ENCODE measurements at places on chromosomes 7 and 10. TPM values are rescaled to one million over a fixed set of nuclear protein-coding genes. Genes with fewer than 3 reads are reported as not detected.

DNA sequence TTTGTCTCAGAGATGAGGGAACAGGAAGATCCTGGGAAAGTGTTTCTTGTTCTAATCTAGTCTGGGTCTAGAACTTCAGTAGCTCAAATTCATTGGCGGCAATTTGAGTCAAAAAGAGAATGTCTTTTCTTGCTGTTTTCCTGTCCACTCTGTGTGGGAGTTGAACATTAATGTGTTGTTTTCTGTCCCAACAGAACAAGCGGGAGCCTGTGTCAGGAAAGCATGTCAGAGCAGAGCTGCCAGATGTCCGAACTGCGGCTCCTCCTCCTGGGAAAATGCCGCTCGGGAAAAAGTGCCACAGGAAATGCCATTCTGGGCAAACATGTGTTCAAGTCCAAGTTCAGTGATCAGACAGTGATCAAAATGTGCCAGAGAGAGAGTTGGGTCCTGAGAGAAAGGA, 16.0 kb downstream of the GIMAP8 start:
- H3K36me3 ChIP-seq = no peaks in the 10 kb centered on the region
- no peaks in the 10 kb centered on the region for H3K4me1 ChIP-seq
- H3K27ac ChIP-seq = no peak overlapping the region
- no peak overlapping the region for H3K4me3 ChIP-seq
- DNase-seq = no peak
- no peaks in the 10 kb centered on the region for H3K27me3 ChIP-seq

- no peak overlapping the region for H3K27ac ChIP-seq
- H3K4me3 ChIP-seq = no peak overlapping the region
- DNase-seq = no peak
Measured at GRCh38 chr10:77186936-77187335, 450.7 kb downstream of the KCNMA1 start.

GRCh38 chr10:88896994-88897853, 17.2 kb downstream of the STAMBPL1 start:
- H3K36me3 ChIP-seq = no peaks in the 10 kb centered on the region
- no peaks in the 10 kb centered on the region for H3K27me3 ChIP-seq
- no peak overlapping the region for H3K4me3 ChIP-seq
- H3K4me1 ChIP-seq = peaks cover 8% of the 10 kb centered on the region

DNA sequence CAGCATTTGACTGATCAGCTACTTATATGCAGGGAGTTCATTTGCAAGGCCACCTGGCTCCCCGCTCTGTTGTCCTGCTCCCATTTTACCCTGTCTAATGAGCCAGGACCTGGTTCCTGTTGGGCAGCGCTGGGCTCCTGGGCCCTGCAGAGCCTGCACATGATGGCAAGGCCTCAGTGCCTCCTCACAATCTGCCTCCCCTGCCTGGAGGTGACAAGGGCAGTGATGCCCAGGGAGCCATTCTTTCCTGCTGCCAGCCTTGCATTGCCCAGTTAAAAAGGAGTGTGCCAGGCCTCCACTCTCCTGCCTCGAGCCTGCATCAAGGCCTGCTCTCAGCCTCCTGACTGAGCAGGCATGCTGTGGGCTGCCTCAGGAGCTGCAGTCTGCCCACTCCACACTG, 28.5 kb downstream of the CHAT start:
- no peaks in the 10 kb centered on the region for H3K36me3 ChIP-seq
- H3K27me3 ChIP-seq = no peaks in the 10 kb centered on the region
- H3K4me1 ChIP-seq = no peaks in the 10 kb centered on the region
- DNase-seq = no peak
- no peak overlapping the region for H3K27ac ChIP-seq
- no peak overlapping the region for H3K4me3 ChIP-seq

DNA sequence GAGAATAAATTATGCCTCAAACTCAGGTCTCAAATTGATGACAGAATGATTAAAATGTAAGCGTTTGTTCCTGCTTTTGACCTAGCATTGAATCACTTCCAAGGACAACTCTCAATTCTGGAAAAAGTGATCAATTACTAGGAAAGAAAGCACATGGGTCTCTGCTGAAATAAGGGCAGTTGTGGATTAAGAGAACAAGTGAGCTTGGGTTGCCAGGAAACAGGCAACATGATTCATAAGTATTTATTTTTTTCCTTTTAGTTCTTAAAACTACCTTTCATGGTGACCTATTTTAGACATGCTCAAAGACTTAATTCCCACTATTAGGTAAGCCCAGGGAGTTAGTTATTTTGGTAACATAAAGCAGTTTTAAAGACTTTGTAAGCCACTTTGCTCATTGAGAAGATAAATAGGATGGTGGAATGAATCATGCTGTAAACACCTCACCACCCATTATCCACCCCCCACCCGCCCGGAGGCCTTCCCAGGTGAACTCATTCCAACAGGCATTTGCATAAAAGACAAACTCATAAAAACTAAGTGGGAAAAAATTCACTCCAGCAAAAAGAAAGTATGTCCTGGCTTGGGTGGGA, 728.3 kb downstream of the SORCS1 start:
- H3K4me1 ChIP-seq = no peaks in the 10 kb centered on the region
- no peaks in the 10 kb centered on the region for H3K27me3 ChIP-seq
- DNase-seq = no peak
- no peak overlapping the region for H3K27ac ChIP-seq
- H3K36me3 ChIP-seq = no peaks in the 10 kb centered on the region

- no peaks in the 10 kb centered on the region for H3K27me3 ChIP-seq
- no peaks in the 10 kb centered on the region for H3K36me3 ChIP-seq
- no peaks in the 10 kb centered on the region for H3K4me1 ChIP-seq
- no peak overlapping the region for H3K27ac ChIP-seq
- DNase-seq = no peak
- no peak overlapping the region for H3K4me3 ChIP-seq
Measured at GRCh38 chr10:118504467-118505205, 90.8 kb downstream of the PRLHR start.

- no peaks in the 10 kb centered on the region for H3K27me3 ChIP-seq
- H3K27ac ChIP-seq = no peak overlapping the region
- DNase-seq = no peak
Measured at GRCh38 chr10:120067427-120067826, 174.9 kb downstream of the SEC23IP start.

- DNase-seq = no peak
- H3K36me3 ChIP-seq = peaks cover 19% of the 10 kb centered on the region
- H3K27ac ChIP-seq = no peak overlapping the region
Measured at GRCh38 chr7:99399597-99399996, 8.8 kb downstream of the PDAP1 start.

- H3K36me3 ChIP-seq = no peaks in the 10 kb centered on the region
- no peak overlapping the region for H3K4me3 ChIP-seq
- H3K27ac ChIP-seq = no peak overlapping the region
- no peaks in the 10 kb centered on the region for H3K27me3 ChIP-seq
Measured at GRCh38 chr7:2715341-2716231, 27.6 kb downstream of the AMZ1 start.

- H3K36me3 ChIP-seq = no peaks in the 10 kb centered on the region
- H3K4me1 ChIP-seq = no peaks in the 10 kb centered on the region
- no peak overlapping the region for H3K27ac ChIP-seq
Measured at GRCh38 chr10:517241-517830, 172.1 kb downstream of the DIP2C start.

DNA sequence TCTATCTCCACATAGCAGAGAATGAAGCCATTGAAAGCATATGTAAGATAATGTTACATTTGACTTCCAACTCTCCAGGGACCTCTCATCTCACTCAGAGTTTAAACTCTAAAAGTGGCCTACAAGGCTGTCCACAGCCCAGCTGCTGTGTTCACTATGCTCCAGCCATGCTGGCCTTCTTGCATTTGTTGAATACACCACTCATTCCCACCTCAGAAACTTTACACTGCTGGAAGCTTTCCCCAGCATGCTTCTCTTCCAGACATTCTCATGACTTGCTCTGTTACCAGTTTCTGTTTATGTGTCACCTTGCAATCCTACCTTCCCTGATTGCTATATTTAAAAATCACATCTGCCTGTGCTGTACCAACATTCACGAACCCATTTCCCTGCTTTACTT, 167.2 kb downstream of the WNT2 start:
- no peaks in the 10 kb centered on the region for H3K36me3 ChIP-seq
- no peak overlapping the region for H3K4me3 ChIP-seq
- no peaks in the 10 kb centered on the region for H3K27me3 ChIP-seq
- H3K27ac ChIP-seq = no peak overlapping the region
- no peaks in the 10 kb centered on the region for H3K4me1 ChIP-seq

DNA sequence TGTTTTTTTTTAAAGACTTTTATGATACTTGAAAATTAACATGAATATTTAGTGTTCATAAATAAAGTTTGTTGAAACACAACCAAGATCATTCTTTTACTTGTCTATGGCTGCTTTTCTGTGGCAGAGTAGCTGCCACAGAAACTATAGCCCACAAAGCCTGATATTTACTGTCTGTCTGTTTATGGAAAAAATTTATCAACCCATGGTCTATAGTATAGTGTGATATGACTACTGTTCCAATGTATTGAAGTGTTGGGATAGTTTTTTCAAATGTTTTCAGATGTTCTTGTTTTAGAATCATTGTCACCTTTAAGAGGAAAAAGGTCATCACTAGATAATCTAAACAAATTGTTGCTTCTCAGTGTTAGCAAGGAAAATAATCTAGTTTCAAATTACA, 10.8 kb downstream of the TFAM start:
- H3K36me3 ChIP-seq = no peaks in the 10 kb centered on the region
- DNase-seq = no peak
- no peaks in the 10 kb centered on the region for H3K27me3 ChIP-seq
- no peak overlapping the region for H3K27ac ChIP-seq

DNA sequence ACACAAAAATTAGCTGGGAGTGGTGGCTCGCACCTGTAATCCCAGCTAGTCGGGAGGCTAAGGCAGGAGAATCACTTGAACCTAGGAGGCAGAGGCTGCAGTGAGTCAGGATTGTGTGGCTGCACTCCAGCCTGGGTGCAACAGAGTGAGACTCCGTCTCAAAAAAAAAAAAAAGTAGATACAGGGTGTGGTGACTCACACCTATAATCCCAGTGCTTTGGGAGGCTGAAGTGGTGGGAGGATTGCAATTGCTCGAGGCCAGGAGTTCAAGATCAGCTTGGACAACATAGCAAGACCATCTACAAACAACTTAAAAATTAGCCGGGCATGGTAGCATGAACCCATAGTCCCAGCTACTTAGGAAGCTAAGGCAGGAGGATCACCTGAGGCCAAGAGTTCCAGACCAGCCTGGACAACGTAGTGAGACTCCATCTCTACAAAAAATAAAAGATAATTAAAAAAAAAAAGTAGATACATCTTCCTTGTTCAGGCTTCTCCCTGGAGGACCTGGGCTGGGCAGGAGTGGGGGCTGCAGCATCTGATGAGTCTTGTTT, 2.0 kb downstream of the MOSPD3 start:
- H3K4me3 ChIP-seq = no peak overlapping the region
- H3K4me1 ChIP-seq = no peaks in the 10 kb centered on the region
- no peaks in the 10 kb centered on the region for H3K36me3 ChIP-seq
- no peak overlapping the region for H3K27ac ChIP-seq
- H3K27me3 ChIP-seq = no peaks in the 10 kb centered on the region
- DNase-seq = no peak

GRCh38 chr7:155885167-155886155, 73.2 kb upstream of the SHH start:
- DNase-seq = no peak
- no peak overlapping the region for H3K4me3 ChIP-seq
- peaks cover 2% of the 10 kb centered on the region for H3K4me1 ChIP-seq
- no peaks in the 10 kb centered on the region for H3K36me3 ChIP-seq
- H3K27ac ChIP-seq = no peak overlapping the region

GRCh38 chr10:23157691-23158369, 34.3 kb upstream of the PTF1A start:
- no peaks in the 10 kb centered on the region for H3K27me3 ChIP-seq
- H3K27ac ChIP-seq = no peak overlapping the region
- H3K4me3 ChIP-seq = no peak overlapping the region

GRCh38 chr10:114687459-114687858, 29.4 kb upstream of the ABLIM1 start:
- H3K27me3 ChIP-seq = no peaks in the 10 kb centered on the region
- peaks cover 6% of the 10 kb centered on the region for H3K4me1 ChIP-seq
- H3K27ac ChIP-seq = no peak overlapping the region

DNA sequence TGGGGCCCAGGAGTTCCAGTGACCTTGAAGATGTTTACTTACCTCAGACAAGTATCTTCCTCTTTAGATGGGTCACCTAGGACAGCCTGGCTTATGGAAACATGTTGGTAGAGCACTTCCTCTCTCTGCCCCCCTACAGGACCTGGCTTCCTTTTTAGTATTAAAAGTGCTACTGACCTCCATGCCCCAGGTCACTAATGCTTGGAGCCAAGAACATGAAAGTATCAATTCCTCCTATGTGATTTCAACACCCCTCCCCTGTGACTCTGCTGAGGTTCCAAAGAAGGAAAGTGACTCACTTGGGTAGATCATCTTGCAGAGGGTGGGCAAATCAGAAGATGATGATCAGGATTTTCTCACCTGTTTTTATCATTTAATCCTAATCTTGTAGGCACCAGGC, 125.3 kb upstream of the CCDC6 start:
- no peaks in the 10 kb centered on the region for H3K4me1 ChIP-seq
- no peaks in the 10 kb centered on the region for H3K27me3 ChIP-seq
- H3K36me3 ChIP-seq = no peaks in the 10 kb centered on the region

DNA sequence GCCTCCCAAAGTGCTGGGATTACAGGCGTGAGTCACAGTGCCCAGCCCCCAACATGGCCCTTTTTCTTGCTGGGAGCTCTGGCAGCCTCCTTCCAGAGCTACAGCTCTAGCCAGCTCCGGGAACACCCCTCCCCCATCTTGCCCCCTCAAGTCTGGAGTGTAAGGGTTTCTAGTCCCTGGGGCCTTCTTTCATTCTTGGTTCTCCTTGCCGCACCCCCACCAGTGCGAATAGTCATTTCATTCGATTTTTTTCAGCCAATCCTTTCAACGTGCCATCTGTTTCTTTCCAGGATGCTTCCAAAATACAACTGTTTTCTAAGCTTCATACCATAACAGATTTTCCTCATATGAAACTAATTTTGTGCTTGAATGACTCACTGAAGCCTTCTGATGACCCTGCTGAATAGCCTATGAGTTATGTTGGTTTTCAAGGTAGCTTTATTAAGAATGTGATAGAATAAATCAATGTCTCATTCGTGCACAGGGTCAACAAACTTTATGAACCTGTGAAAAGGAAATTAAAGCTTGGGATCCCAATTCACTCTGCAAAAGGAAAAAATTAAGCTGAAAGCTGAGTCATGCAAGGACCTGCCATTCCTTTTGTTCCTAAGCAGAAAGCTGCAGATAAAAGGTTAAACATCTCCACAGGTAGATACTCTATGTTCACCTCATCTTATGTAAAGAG, 38.6 kb downstream of the CDC14C start:
- H3K4me3 ChIP-seq = no peak overlapping the region
- no peak for DNase-seq
- no peaks in the 10 kb centered on the region for H3K36me3 ChIP-seq
- no peaks in the 10 kb centered on the region for H3K27me3 ChIP-seq

The ANXA8 gene
- total RNA-seq = not detected

The GJD4 gene
- not detected for total RNA-seq

The VAX1 gene
- not detected for total RNA-seq

The PPP1R9A gene
- total RNA-seq = 20.2 TPM

The CFAP69 gene
- total RNA-seq = 3.6 TPM

The STAG3 gene
- 1.4 TPM for total RNA-seq

The ODAD2 gene
- total RNA-seq = not detected

The CRYGN gene
- not detected for total RNA-seq

The COMTD1 gene
- total RNA-seq = 62.6 TPM

The C7orf57 gene
- total RNA-seq = not detected
